EL (cell line): ENCODE measurements at places on chromosomes 13 and 19.

DNA sequence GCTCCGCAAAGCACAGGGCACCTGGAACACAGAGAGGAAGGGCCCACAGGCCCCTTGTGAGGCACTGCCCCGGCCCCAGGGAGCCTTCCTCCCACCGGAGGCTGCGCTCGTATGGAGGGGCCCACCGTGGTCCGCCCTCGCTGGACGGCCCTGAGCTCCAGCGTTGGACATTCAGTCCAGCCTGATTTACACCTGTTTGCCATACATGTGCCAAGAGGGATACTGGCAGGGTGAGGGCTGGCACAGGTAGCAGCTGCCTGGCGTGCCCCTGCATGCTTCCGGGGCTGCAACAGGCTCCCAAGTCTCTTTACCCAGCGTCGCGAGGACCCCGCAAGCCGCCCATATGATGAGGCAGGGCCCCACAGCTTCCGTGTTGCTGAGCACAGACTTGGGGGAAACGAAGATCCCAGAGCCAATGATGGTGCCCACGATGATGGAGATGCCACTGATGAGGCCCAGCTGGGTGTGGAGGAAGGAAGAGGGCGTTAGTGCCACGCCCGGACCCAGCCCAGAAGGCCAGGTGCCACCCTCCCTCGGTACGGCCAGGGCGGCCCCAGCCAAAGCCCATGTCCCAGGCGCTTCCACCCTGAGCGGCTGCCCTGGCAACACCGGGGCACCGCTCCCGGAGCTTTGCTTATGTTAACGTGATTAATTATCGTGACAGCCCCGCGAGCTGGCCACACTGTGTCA is 5.1 kb downstream of the SLC7A9 start:
- DNase-seq = no peak

DNA sequence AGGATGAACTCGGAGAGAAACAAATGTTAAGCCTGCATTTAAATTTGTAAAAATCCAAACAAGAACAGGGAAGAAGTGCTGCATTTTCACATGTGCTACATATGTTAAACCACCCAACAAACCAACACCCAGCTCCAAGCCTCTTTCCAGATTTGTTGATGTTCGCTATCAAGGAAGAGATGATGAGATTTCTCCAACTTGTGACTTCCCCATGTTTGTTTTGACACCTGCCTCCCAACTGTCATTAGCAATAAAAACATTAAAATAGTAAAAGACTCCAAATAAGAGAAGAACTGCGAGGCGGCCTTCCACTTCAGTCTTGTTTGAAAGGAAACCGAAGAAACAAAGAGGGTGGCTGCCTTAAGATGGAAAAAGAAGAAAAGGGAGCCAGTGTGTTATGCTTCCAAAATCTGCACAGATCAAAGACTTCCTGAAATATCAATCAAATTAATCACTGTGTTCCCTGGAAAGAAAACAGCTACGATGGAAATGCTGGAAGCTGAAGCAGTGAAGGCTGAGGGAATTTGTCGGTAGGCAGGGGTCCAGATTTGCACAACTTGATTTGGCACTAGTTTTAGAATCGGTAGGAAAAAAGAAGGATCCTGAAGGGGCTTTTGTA is 14.0 kb upstream of the GGACT start:
- DNase-seq = no peak

GRCh38 chr13:78595495-78596398 is 7.6 kb downstream of the POU4F1 start:
- DNase-seq = no peak

- no peak for DNase-seq
Observed at GRCh38 chr13:91704398-91704797, 306.0 kb downstream of the GPC5 start.

GRCh38 chr19:30419568-30420180 is 47.5 kb downstream of the ZNF536 start:
- DNase-seq = no peak

- DNase-seq = no peak
Observed at GRCh38 chr19:33528404-33528803, 6.8 kb upstream of the PEPD start.

- DNase-seq = no peak
Observed at GRCh38 chr13:47705185-47705584, 295.9 kb downstream of the SUCLA2 start.

GRCh38 chr13:27406178-27406939 is 18.1 kb upstream of the GTF3A start:
- peak; percentile 44 for DNase-seq

GRCh38 chr13:30608364-30608763 is 9.4 kb upstream of the USPL1 start:
- DNase-seq = no peak

- no peak for DNase-seq
Observed at GRCh38 chr19:1376415-1376805, 7.3 kb upstream of the NDUFS7 start.

GRCh38 chr13:21675095-21675991 is 4.5 kb downstream of the FGF9 start:
- no peak for DNase-seq

DNA sequence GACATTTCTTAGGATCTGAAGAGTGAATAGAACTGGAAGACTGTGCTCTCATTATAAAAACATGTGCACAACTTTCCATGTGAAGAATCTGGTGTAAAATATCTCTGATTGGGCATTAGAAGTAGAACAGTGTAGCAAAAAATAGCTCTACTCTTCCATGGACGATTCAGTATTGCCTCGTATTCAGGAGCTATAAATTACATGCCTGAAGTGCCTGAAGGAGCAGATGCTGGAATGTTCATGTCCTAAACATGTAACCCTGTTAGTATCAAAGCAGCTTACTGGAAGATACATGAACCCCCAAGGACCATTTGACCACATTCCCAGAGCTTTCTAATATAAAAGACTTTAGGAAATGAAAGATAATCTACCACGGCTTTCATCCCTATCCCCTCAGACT is 528.9 kb downstream of the DACH1 start:
- no peak for DNase-seq

DNA sequence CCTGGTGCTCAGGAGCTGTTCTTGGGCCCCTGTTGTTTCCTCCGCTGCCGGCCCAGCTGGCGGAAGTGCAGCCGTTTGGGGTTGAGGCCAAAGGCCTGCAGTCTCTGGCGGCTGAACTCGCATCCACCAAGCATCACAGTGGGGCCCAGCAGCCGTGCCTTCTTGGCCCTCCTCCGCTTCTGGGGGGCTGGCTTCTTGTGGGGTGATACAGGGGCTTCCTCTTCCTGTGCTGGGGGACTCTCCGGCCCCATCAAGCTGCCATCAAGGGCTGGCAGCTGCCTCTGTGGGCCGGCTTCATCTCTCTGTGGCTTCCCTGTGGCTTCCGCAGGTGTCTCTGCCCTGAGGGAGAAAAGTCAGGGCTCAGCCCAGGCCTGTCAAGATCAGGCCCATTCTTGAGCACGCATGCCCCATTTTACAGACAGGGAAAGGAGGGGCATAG is 10.3 kb downstream of the ATG4D start:
- DNase-seq = no peak

- DNase-seq = no peak
Observed at GRCh38 chr13:65456150-65456912, 1773.8 kb downstream of the PCDH9 start.

- no peak for DNase-seq
Observed at GRCh38 chr13:110643324-110643723, 28.0 kb downstream of the NAXD start.

GRCh38 chr19:7965921-7966665 is 22.6 kb upstream of the TIMM44 start:
- no peak for DNase-seq

- DNase-seq = no peak
Observed at GRCh38 chr19:14027856-14028450, at the start of gene RLN3. Gene RLN3, plus strand, starts transcription at chr19:14028148. Its CDS starts 57 bp downstream, at chr19:14028205.

DNA sequence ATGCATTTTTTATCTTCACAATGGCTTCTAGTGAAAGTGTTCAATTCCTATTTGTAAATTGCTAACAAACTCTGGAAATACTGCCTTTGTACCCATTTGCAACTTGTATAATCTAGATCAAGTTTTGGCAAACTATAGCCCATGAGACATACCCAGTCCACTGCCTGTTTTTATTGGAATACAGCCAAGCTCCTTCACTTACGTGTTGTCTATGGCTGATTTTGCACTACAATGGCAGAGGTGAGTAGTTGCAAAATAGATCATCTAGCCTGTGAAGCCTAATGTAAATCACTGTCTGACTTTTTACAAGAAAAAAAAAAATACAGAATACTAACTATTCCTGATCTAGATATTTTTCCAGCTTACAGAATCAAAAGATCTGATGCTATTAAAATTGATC is 37.1 kb downstream of the DZIP1 start:
- peak; percentile 57 for DNase-seq

DNA sequence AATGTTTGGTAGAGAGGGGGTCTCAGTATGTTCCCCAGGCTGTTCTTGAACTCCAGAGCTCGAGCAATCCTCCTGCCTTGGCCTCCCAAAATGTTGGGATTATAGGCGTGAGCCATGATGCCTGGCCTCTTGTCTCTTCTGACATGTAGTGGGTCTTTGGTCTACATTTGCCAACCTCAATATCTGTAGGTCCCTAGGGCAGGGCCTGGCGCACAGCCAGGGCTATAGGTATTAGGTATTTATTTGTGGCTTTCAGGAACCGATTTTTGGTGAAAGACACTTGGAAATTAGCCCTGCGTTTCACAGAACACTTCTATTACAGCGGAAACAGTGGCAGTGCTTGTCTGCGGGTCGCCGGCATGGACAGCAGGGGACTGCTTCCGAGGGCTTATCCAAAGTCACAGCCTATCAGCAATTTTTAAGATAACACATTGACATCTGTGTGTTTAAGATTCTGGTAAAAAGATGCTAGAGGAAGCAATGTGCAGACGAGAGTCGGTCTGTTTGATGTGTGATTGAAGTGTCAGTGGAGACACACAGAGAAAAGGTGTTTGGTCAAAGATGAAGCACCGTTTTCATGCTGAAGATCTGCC is 14.5 kb downstream of the ZNF536 start:
- no peak for DNase-seq

DNA sequence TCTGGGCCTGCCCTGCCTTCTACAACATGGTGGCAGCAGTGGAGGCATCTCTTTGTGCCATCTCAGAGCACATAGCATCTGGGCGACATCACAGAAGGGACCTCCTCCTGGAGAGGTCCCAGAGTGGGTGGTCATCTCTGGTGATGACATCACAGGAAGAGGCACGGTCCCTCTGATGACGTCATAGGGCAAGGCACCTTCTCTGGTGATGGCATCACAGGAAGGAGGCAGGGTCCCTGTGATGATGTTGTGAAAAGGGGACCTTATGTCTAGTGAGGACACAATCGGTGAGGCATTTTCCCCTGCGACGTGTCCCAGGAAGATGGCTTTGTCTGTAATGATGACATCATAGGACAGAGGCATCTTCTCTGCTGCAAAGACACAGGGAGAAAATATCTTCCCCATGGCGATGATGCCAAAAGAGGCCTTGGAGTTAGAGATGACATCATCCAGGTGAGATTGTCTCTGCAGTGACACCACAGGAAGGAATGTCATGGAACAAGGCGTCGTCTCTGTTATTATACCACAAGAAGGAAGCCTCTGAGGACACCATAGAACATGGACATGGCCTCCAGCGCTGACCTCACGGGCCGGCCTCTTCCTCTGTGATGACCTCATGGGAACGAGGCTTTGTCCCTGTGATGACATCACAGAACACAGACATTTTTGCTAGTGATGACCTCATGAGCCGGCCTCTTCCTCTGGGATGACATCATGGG is 10.7 kb downstream of the SHISA7 start:
- no peak for DNase-seq

DNA sequence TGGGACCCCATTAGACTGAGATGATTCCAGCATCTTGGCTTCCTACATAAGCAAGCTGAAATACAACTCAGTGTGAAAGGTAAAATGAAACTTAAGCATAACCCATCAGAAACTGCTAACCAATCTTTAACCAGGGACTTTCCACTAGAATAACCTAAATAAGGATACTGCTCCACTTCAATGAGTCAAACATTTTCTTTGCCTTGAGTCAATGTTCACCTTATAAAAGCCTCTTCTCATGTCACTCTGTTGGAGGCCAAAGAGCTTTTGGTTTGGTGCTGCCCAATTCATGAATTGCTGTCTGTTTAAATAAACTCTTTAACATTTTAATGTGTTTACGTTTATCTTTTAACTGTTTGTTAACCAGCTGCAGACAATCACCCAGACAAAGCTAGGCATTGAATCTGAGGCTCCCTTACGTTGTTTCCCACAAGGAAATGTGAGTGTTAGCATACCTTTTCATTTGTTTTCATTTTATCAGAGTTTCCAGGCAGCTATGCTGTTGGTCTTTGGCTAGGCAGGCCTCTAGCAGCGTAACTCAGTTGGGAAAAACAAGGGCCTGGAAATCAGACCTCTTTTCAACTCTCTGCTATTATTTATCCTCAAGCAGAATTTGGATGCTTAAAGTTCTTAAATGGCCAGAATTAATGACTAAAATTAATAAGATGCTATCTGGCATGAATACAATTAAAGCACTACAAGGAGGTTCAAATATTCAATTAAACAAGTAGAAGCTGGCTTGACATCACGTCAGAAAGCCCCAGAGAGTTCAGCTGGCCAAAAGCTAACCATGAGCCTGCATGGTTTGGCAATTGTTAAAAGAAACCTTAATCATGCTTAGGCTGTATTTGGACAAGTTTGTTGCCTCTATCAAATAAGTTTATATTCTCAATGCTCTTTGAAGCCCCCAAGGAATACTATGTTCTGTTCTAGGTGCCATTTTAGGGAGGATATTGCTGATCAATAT is 200.2 kb downstream of the DCLK1 start:
- no peak for DNase-seq

- no peak for DNase-seq
Observed at GRCh38 chr13:110272651-110273050, 34.3 kb downstream of the COL4A1 start.

DNA sequence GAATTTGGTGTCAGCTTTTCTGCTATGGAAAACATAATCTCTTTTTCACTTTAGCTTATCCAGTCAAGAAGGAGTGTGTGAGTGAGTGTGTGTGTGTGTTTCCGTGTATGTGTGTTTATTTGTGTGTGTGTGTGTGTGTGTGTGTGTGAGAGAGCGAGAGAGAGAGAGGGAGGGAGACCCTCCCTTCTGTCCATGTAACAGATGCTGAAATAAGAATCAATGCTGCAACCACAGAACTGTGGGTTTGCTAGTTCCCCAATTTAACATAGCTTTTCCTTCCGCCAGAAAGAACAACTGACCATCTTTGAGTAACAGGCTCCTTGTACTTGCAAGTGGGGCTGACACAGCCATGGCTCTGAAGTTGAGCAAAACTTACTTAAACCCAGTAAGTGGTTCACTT is 5.2 kb downstream of the LCP1 start:
- no peak for DNase-seq
